NCI-H69 (cell line): ENCODE measurements at places on chromosomes 7 and 10.

DNA sequence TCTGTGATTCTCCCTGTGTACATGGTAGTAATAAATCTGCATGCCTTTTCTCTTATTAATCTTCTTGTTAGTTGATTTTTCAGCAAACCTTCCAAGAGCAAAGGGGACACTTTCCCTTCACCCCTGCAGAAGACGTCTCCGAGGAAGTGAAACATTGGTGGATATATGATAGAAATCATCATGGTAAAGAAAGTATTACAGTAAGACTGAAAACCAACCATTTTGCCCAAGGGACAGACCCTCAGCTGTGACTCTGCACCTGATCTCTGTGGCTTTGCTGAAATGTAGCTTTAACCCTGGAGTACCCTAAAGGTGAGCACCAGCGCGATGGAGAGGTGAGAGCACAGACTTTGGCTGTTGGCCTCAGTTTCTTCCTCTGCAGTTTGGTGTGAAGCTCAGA lies 32.8 kb upstream of the MYO3A start:
- DNase-seq, result no peak

DNA sequence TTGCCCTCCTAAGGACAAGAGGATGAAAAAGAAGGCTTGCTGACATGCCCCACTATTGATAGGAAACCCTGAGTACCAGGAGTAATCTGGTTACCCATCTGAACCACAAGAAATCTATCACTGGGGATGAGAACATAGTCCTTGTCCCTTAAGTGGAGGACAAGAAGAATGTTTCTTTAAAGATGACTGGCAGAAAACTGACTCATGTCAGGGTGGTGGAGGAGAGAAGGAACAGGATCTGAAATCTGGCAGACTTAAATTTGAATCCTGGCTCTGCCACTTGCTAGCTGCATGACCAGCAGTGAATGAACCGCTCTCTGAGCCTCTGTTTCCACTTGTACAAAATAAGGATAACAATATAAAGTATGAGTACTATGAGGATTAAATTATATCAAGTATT lies 38.9 kb upstream of the XPNPEP1 start:
- peak; percentile 20 for DNase-seq

GRCh38 chr10:57579926-57580325 lies 687.8 kb downstream of the IPMK start:
- DNase-seq, result peak; percentile 67

GRCh38 chr10:80500572-80501380 lies 36.9 kb upstream of the SH2D4B start:
- peak; percentile 35 for DNase-seq

DNA sequence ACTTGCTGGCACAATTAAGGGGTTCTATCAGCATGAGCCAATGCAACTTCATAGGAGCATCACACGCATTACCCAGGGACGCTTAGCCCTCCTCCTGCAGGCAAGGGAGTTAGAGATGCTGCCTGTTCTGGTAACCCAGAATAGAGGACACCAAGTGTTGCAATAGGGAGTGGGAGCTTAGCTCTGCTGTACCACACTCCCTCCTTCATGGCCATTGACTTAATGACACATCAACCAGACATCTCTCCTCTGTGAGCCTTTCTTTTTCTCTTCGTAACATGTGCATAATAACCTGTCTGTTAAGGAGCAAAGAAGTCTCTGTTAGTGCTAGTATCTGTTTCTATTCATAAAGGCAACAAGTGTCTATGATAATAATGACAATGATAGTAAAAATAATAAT lies 282.4 kb downstream of the SORCS3 start:
- DNase-seq, result no peak

- DNase-seq, result peak; percentile 52
Measured at GRCh38 chr7:129438839-129439651, 4.8 kb downstream of the STRIP2 start.

DNA sequence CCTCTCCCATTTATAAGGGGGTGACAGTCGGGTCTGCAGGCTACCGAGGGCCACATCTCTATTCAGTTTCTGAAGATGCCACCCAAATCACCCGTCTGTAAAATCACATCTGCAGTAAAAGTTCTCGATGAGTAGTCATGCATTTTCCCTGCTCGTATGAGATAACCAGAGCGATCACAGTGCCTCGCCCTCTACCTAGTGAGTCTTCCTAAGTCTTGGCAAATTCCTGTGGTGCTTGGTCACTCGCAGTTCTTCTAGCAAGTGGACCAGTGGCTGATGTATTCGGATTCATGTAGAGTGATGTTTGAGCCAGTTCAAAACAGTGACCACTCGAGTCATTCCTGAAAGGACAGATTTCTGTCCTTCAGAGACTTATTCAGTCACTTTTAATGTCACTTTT lies 44.9 kb downstream of the INSYN2A start:
- DNase-seq, result no peak

GRCh38 chr7:122989041-122989440 lies 6.5 kb downstream of the TAS2R16 start:
- no peak for DNase-seq

DNA sequence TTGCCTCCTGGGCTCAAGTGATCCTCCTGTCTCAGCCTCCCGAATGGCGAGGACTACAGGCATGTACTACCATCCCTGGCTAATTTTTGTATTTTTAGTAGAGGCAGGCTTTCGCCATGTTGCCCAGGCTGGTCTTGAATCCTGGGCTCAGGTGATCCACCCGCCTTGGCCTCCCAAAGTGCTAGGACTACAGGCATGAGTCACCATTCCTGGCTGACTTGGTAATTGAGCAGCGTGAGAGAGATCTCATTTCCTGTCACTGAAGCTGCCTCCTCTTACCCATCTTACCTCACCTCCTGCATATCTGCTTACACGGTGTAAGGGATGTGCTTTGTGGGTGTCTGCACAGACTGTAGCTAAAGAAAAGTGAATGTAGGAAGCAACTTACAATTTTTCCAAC lies 9.7 kb downstream of the IFIT3 start:
- DNase-seq, result no peak
